ACHN (cell line): ENCODE measurements at places on chromosomes 11 and 22.

DNA sequence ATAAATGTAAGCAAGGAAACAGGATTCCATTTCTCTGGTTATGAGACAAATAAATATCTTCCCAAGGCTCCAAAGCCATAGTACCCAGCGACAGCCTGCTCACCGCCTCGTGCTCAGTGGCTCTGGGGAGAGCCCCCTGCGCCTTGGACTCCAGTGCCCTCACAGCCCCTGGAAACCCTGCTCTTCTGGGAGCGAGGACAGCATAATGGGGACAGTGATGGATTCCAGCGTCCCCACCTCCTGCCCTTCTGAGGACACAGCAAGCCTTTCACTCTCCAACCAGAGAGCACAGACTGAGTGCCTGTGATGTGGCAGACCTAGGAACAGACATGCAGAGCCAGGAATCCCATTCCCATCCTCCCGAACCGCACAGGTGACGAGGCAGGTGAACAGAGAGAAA, 660.8 kb downstream of the TBC1D22A start:
- no peak for DNase-seq

DNA sequence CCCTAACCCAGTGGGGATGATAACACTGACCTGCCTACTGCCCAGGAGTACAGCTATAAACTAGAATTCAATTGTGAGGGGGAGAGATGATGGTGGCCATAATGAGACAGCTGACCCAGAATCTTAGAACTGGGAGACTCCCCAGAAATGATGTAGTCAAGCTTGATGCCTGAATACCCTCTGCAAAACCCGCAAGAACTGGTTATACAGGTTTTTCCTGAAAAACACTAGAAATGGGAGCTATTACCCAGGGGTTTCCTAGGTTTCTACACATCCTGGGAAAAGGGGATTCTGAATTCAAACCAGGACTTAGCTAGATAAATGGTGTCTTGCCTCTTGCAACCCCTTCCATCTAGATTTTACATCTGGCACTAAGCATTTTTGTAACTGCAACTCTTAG, 113.8 kb upstream of the NARS2 start:
- DNase-seq, result no peak

- no peak for DNase-seq
These were observed 871 bp upstream of the SEZ6L start for GRCh38 chr22:26168330-26168851.

DNA sequence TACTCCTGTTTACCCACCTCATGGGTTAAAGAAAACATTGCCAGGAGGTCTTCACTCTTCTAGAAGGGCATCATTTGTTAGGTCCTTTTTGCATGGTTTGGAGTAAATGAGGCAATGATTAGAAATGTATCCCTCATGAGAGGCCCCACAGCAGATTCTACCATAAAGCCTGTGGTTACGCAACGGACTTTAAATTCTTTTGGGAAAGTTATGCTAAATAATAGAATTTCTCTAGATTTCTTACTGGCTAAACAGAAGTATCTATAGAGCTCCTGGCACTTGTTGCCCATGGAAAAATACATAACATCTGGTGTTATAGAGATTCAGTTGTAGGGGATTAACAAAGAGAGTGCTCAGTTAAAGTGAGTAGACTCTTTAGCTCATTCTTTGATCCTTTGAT, 15.1 kb upstream of the ATXN10 start:
- DNase-seq, result no peak

DNA sequence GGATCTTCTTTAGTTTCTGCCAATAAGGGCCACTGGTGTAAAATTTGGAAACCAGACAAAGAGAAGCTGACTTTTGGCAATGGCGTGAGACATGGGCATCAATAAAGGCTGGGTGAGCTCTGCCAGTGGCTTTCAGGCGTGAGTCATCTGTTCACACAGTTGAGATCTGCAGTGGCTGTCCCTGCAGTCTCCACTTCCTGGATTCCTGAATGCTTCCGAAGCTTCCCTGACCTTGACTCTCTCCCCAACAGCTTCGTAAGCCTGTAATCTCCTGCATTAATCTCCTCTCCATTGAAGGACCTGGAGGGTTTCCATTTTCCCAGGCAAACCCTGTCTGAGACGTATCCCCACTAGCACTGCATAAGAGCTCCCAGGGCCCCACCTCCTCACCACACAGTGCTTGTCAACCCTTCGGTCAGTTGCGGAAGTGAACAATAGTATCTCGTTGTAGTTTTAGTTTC, 574.7 kb downstream of the TBC1D22A start:
- peak; percentile 6 for DNase-seq

GRCh38 chr11:69284081-69284511, 9.9 kb upstream of the MYEOV start:
- DNase-seq, result no peak

DNA sequence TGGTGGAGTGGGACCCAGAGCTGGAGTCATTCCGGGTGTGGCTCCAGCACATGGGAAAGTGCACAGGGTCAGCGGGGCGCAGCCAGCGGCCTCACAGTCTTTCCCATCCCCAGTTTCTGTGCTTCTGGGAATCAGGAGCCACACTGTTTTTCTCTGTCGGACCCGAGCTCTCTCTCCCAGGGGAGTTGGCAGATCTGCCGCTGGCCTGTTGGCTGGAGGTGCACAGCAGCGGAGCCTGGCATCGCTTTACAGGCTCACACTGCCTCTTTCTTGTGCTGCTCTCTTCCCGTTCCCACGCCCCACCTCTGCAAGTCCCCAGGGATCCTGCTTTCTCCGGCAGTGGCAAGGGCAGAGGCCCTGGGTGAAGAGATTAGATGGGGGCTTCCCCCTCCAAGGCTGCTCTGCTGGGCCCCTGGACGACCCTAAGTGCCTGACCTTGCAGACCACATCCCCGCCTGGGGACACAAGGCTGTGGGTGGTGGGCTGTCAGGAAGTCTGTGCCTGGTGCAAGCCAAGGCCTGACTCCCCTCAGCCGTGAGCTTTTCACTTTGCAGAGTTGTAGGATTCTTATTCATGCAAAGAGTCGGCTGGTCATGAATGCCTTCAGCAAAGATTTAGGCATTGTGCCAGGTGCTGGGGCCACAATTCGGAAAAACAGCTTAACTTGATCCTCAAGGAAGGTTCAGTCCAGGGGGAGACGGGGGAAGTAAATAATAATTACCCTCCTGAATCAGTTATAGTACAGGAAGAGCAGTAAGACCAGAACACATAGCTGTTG, 116.3 kb downstream of the TIMP3 start:
- no peak for DNase-seq

DNA sequence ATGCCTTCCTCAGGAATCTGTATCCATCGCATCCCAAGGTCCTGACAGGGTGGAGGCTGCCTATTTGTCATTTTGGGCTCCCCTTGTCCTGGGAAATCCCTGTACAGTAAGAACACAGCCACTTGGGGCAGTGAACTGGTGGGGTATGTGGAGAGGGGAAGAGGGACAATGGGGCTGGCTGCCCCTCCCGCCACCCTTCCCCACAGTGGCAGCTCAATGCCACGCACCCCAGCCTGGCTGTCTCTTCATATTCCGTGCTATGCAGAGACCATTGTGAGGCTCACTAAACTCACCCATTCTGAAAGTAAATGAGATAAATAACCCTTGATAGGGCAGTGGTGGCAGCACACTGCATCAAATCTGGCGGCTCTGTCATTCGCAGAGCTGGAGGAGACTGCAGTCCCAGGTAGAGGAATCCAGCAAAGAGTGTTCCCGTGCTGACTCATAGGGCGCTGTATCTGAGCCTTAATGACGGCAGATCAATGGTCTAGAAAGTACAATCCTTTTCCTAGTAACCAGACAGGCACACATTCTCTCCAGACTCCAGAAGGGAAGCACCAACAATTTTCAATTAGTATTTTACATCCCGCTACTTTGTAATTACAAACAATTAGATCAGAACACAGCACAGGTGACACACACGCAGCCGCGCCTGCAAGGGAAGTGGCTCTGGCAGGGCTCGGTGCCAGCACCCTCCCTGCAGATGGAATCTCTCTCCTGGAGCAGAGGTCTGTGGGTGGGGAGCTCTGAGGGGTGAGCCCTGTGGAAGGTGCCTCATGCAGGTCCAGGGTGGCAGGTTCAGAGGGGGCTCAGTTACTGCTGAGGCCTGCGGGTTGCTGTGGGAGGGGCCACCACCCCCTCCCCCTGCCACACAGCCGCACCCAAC, 167.9 kb upstream of the B3GAT1 start:
- DNase-seq, result no peak

- peak; percentile 71 for DNase-seq
These were observed 23.2 kb upstream of the ST3GAL4 start for GRCh38 chr11:126332221-126332711.

DNA sequence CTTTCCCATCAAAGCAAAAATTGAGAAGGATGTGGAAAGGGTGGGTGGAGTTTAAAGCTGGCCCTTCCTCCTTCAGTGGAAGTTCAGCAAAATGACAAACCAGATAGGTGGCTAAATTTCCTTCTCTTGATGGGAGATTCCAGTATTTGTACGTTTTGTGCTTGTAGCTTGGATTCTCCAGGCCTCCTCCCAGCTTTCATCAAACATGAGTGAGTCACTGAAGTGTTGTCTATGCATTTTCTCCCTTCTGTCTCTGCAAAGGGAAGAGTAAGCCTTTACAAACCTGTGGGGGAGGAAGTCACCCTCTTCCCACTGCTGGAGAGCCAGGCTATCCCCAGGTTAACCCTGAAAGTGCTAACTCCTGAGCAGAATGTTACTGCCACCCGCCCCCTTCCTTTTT, 6.4 kb downstream of the MARK2 start:
- DNase-seq, result no peak

DNA sequence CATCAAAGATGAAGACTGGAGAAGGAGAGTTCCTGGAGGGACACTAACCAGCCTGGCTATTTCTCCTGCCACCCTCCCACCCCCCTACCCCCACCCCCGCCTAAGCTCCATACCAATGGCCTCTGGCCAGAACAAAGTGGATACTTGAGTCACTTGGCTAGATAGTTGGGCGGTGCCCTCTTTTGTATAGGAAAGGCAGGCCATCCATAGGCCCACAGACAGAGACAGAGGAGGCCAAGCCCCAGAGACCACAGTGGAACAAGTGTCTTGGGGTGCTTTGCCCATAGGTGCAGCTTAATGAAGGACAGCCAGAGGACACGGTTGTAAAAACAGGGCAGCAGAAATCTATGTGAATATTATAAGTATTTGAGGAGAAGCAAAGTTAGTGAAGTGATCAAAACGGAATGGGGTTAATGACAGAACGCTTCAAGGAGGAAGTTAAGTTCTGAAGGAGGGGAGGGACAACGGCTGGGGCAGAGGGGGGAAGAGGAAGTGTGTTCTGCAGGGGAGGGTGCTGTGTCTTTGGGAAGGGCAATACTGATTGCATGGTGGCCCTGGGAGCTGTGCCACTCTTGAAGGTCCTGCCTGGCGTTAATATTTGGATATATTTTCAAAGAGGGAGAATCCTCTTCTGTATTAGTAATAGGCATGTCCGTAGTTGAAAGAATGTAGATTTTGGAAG, 32.7 kb downstream of the FLI1 start:
- no peak for DNase-seq

GRCh38 chr11:78295991-78296930, 107.5 kb downstream of the USP35 start:
- DNase-seq, result no peak

DNA sequence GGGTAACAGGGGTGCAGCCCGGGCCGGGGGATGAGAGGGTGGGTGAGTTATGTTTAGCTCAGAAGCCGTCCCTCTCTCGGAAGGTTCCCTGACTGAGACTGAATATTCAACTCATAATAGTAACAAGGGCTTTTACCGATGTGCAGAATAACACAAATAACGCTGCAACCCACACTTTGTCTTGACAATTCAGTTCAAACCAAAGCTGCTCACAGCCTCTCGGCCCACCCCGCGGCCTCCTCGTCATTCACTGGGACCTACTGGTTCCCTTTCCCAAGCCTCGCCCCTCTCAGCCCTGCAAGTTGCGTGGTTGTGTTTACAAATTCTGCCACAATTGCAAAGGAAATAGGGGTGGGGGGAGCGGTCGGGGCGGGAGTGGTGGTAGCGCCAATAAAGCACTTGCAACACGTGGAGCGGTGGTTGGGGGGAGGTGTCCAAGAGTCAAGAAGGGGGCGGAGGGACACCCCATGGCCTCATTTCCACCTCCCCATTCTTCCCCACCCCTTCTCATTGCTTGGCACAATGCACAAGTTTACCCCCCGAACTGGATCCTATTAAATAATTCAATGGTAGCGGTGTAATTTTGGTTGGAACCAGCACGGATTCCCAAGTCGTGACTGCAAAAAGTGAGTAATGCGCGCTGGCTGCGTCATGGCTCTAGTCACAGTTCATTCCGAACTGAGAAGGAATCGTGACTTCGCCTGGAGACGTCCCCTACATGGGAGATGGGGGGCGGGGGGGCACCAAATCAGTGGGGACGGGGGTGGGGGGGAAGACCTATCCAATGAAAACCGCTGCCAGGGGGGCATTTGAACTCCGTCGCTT, 102.0 kb upstream of the HSD17B12 start:
- peak; percentile 48 for DNase-seq

DNA sequence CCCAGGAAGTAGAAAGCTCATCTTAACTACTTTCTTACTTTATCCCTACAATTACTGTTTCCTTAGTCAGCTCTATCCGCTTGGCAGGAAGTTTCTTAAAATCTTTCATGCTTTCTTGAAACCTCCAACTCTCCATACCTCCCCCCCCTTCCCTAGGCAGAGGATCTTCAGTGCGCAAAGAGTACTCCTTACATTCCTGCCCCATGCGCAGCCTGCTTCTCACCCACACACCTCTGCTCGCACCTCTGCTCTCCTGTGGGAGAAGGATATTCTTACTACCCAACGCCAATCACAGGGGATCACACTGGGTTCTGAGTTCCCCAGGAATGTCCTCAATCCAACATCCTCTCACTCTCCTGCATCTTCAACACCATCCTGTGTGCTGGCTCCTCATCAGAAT, 12.3 kb downstream of the TCF20 start:
- DNase-seq, result no peak

- DNase-seq, result no peak
These were observed 775 bp upstream of the TRABD start for GRCh38 chr22:50184902-50185374.

- DNase-seq, result no peak
These were observed 241.1 kb downstream of the GRIK4 start for GRCh38 chr11:120752668-120753067.

- no peak for DNase-seq
These were observed 33.2 kb upstream of the LDHA start for GRCh38 chr11:18361154-18361553.

GRCh38 chr11:48006301-48006992, 26.1 kb downstream of the PTPRJ start:
- DNase-seq, result no peak

- DNase-seq, result no peak
These were observed 189.8 kb downstream of the CSNK2A3 start for GRCh38 chr11:11163236-11163635.

GRCh38 chr22:47308886-47309285, 546.4 kb downstream of the TBC1D22A start:
- no peak for DNase-seq

GRCh38 chr11:35800970-35801953, 138.7 kb downstream of the TRIM44 start:
- DNase-seq, result no peak

- no peak for DNase-seq
These were observed 4.9 kb downstream of the DENND5A start for GRCh38 chr11:9259981-9260837.

GRCh38 chr11:65847746-65848145, 10.2 kb downstream of the CFL1 start:
- DNase-seq, result no peak

GRCh38 chr22:33579448-33580093, 340.7 kb downstream of the LARGE1 start:
- DNase-seq, result peak; percentile 69

- DNase-seq, result no peak
These were observed 9.0 kb downstream of the TNNT3 start for GRCh38 chr11:1928470-1928890.

- no peak for DNase-seq
These were observed 11.2 kb upstream of the TMEM184B start for GRCh38 chr22:38284042-38284402.

- DNase-seq, result no peak
These were observed 16.3 kb upstream of the C11orf87 start for GRCh38 chr11:109405671-109406070.
